NCI-H2171 (cell line): ENCODE measurements at places on chromosomes 11 and 22.

DNA sequence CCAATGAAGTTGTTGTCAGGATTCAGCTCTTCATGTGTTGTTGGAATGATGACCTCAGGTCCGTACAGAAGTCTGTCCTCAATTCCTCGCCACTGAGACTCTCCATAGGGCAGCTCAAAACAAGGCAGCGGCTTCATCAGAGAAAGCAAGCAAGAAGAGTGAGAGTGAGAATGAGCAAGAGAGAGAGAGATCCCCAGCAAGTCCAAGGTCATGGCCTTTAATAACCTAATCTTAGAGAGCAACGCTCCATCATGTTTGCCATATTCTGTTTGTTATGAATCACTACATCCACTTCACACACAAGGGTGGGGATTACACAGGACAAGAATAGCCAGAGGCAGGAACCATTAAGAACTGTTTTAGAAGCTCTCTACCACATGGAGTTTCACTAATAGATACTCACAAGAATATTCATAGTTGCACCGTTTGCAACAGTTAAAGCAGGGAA, 23.3 kb upstream of the MMP7 start:
- no peak for DNase-seq

DNA sequence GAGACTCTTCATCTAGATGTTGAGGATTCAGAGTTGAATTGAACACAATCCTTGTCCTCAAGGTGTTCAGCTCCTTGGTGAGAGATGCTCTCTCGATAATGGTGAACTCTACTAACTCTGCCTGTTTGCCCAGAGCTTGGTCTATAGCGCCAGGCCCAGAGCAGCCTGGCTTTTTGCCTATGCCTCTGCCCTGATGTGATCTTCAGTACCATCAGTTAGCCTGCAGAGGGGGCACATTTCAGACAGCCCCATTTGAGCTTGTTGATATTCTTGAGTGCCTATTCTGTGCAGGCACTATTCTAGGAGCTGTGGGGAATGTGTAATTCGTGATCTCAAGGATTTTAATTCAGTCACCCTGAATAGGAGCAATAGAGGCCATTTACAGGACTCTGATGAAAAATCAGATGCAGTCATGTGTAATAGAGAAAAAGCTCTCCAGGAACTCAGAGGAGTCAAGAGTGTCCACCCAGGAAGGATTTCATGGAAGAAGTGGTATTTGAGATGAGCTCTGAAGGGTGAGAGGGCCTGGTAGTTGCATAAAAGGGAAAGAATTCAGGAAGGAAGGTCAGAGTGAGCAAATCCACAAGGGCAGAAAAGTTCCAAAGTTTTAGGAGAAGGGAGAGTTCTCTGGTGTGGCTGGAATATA, 19.3 kb downstream of the GTPBP1 start:
- no peak for DNase-seq

GRCh38 chr22:19632668-19633148, 81.6 kb upstream of the SEPTIN5 start:
- no peak for DNase-seq

DNA sequence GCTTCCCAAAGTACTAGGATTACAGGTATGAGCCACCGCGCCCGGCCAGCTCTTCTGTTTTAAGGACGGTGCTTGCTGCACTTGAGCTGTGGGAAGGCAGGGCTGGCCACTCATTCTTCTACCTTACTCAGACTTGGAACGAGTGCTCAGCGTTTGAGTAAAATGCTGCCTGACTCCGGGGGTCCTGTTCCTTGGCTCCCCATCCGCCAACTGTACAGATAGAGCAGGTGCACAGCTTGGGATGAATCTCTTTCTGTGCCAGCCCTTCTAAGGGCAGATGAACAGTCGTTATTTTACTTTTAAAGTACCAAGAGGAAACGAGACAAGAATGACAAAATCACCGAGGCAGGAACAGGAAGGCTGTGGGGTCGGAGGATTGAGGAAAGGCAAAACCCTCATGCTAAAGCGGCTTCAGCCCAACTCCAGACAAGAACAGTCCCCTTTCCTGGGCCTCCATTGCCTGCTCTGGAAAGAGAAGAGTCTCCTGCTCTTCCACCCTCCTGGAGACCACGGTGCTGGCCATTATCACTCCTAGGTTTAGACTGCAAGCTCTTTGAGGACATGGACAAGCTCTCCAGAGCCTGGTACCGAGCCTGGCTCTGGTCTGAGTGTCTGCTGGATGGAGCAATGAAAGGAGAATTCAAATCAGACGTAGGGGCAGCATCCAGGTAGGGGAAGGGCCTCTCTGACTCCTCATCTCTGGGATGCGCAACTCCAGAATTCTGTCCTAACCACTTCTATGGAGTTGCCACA, 1.1 kb upstream of the SUN2 start:
- no peak for DNase-seq

GRCh38 chr11:61477727-61478148, 30.8 kb upstream of the LRRC10B start:
- peak; percentile 8 for DNase-seq

GRCh38 chr11:44029977-44030911, 17.5 kb upstream of the ACCSL start:
- peak; percentile 68 for DNase-seq

DNA sequence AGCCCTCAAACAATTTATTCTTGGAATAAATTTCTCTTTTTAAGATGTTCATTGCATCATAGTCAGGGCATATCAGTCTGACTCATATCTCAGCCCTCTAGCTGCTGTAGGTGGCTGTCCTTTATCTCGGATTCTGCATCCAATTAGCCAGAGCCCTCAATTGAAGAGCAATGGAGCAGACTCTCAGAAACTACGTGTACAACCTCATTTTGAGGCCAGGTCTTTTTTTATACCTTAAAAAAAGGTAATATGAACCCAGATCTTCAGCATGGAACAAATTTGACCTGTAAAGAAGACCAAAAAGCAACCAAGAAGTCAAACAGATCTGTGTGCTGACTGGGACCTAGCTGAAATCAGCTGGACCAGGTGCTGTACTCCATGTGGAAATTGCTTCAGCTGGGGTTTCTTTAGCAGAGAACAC, 8.7 kb downstream of the OR52A5 start:
- no peak for DNase-seq

DNA sequence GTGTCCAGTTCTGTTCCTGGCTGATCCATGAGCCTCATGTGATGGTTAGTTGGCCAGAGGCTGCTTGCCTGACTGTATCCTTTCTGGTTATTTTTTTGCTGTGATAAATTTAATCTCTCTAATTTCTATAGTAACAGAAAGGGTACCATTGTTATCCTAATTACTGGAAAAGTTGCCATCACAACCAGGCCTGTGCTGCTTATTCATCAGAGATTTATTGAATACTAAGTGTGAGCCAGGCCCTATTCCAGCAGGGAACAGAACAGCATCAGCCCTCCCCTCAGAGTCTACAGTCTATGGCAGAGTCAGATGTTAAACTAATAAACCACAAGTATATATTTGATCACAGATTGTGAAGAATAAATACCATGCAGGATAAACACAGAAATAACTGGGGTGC, 86.8 kb downstream of the DEPDC5 start:
- DNase-seq: no peak

GRCh38 chr11:36349351-36350136, 53.5 kb downstream of the PRR5L start:
- DNase-seq: peak; percentile 13

DNA sequence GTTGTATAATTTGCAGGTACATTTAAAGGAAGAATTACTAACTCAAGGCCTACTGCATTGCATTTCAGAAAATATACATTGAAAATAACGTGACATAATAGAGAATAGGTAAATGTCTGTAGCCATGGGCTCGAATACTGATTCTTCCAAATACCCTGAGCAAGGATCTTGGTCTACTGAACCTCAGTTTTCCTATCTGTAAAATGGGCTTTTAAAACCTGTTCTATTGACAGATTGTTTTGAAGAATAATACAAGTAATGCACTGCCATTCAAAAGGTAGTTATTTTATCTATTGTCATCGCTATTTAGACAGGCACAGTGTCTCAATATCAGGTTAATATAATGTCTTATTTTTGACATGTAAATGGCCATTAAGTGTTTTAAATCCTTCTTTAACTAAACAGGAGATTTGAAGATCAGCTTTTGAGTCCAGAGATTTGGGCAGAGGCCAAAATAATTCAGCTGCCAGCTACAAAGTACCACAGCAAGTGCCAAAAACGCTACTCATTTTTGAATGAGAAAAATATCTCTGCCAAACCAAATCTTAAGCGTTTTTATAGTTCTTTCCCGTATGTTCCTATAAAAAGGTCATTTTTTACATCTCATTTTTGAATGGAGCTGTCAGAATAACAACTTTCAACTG, 56.7 kb downstream of the CTSC start:
- DNase-seq: no peak

DNA sequence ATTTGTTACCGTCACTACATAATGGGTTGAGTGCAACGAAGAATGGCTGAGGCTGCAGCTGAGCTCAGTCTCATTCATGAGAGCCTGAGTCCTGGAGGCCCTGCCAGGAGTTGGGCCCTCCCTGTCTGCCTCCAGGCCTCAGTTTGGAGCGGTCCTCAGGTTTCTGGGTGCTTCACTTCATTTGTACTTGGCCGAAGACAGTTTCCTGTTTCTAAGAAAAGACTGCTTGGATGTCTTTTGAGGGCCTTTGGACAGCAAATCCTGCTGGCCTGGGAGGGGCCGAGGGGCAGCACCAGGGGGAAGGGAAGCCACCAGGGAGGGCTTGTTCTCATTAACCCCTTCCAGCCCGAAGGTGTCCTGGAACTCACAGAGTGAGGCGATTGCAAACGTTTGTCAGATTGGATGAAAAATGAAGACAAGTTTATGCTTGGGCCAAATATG, 163.1 kb downstream of the ETS1 start:
- DNase-seq: no peak

GRCh38 chr11:120814531-120815318, 209.2 kb upstream of the TBCEL start:
- no peak for DNase-seq

DNA sequence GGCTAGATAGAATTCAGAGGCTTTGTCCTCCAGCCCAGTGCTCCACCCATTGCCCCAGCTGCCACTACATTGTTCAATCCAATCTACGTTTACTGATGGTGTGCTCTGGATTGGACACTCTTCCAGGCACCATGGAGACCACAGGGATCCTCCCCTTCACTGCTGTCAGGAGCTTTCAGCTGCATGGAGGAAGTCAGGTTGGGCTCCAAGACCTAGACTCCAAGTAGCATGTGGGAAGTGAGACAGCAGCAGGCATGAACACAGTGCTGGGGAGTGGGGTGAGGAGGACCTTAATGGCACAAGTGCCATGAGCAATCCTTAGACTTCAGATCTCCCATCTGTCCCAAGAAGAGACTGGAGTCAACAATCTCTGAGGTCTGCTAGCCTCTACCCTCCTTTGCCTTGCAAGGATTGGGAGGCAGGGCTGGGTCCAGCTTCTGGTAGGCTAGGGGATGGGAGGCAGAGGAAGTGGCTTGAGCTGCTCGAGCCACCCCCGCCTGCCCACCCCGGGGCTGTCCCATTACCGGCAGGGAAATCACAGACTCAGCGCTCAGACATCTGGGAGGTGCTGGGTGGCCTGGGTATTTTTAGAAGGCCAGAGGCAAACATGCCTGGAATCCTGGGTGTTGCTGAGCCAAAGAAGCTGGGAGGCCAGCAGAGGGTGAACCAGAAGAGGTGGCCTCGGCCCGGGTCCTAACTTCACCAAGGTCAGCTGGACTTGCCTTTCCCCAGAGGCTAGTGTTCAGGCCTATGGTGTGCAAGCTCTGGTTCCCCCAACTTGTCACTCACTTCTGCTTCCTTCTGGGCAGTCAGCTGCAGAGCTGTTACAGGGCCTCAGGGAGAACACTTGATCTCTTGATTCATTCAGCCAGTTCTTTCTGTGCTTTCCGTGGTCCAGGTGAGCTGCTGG, 15.2 kb upstream of the FCHSD2 start:
- no peak for DNase-seq

DNA sequence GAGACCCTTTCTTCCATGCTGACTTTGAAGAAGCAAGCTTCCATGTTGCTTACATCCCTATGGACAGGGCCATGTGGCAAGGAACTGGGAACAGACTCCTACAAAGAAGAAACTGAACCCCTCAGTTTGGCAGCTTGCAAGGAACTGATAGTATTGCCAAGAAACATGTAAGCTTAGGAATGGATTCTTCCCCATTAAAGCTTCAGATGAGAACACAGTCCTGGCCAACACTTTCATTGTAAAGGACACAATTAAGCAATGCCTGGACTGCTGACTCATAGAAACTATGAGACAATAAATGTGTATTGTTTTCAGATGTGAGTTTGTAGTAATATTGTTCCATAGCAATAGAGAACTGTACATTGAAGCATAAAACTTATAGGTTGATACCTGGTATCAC, 82.4 kb downstream of the AASDHPPT start:
- DNase-seq: no peak

DNA sequence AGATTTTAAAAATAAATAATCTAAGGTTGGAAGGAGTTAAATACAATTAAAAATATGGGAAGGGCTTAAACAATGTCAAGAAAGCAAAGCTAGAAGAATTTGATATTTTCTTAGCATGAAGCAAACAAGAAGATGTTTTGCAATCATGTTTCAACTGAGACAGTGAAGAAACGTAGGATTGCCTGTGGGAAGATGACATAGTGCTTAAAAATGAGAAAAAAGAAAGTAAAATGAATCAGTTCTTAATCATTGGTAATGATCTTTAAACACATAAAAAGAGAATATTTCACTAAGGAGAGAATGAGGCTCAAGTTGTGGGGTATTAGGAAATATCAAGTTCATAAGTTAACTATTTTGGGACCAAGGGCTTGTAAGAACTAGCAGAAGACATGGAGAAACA, 855.0 kb downstream of the METTL15 start:
- DNase-seq: no peak

- DNase-seq: no peak
Measured at GRCh38 chr11:41612415-41612814, 153.0 kb upstream of the LRRC4C start.

- DNase-seq: no peak
Measured at GRCh38 chr11:116422956-116423600, 349.7 kb downstream of the BUD13 start.

GRCh38 chr11:133841279-133842043, 3.9 kb downstream of the SPATA19 start:
- DNase-seq: no peak

- DNase-seq: no peak
Measured at GRCh38 chr11:2144544-2145248, 5.5 kb upstream of the IGF2 start.

DNA sequence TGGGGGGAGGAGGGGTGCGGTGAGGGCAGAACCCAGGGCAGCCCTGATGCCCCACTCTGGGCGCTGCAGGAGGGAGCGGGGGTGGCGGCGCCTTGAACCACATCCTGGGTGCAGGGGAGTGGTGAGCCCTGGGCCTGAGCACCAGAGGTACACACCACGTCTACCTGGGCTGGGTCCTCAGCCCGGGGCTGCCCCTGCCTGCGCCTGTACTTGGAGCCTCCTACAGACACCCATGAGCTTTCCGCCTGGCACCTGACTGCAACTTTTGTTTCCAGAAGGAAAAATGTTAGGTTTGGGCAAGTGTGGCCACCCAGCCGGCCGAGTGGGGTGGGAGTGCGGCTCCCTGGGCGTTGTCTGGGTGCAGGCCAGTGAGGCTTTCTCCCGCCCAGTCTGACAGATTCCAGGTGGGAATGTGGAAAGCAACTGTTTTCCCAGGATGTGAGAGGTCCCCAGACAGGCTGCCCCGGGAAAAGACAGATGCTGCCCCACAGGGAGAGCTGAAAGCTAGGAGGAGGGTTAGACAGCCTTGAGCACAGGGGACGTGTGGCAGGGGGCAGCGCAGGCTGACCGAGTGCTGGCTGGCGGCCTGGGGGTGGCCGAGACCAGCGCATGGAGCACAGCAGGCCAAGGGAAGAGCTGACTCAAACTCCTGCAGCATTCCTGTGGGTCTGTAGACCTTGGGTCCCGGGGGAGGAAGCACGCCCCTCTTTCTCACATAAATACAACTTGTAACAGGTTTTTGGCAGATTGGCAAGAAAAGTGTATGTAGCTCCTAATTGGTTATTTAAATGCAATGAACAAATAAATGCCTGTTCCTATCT, 44.1 kb downstream of the GNB1L start:
- no peak for DNase-seq

- DNase-seq: no peak
Measured at GRCh38 chr22:32478994-32479393, 4.4 kb downstream of the FBXO7 start.
